HCEC 1CT (cell line): ENCODE measurements at places on chromosomes 1 and 21.

DNA sequence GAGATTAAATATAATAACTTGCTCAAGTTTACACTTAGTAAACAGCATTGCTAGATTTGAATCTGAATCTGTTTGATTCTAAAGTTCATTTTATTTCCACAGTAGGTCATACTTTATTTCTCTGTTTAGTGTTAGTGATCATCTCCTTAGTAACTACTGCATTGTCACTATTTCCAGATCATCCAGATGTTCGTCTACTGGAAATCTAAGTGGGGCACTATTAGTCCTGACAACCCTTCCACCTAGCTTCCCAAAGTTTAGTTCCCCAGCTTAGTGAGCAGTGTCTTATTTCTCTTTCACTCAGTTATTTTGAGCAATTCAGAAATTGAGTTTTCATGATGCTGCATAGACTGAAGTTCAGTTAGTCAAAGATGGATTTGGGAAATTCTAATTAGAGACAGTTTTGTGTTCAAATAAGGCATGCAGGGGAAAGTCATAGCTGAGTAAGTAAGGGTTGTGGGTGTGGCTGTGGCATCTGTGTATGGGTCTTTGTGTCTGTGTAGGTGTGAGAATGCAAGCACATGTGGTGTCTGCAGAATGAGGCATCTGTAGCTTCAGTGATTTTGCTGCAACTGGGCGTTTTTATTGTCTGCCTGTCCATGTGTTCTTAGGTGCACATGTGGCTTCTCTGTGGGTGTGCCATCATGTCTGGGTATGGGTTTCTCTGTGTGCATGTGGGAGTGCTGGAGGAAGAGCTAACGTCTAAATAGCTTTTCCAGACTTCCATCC, 107.3 kb downstream of the NTMT2 start:
- no peak for DNase-seq

GRCh38 chr1:172582889-172583288, 49.9 kb downstream of the SUCO start:
- DNase-seq: no peak

DNA sequence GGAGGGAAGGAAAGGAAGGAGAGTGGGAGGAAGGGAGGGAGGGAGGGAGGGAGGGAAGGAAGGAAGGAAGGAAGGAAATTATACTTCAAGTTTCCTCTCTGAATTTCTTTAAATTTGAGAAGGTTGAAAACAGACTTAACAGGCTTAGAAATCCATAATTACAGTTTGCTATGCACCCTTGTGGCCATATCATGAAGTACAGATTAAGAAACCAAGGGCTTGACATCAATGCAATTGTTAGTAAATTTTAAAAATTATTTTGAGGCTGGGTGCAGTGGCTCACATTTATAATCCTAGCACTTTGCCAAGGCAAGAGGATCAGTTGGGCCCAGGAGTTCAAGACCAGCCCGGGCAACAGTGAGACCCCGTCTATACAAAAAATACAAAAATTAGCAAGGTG, 14.4 kb downstream of the ANP32E start:
- DNase-seq: peak; percentile 27

GRCh38 chr1:52368383-52369172, 2.6 kb upstream of the CC2D1B start:
- DNase-seq: peak; percentile 33

DNA sequence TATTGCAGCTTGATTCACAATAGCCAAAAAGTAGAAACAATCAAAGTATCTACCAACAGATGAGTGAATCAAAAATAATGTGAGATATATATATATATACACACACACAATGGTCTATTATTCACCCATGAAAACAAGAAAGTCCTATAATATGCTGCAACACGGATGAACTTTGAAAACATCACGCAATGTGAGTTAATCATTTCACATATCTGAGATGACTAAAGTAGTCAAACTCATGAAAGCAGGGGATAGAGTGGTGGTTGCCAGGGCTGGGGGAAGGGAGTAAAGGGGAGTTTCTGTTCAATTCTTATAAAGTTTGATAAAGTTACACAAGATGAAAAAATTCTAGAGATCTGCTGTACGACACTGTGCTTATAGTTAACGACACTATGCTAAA, 1234.8 kb downstream of the MRPL39 start:
- DNase-seq: no peak

GRCh38 chr21:37061926-37062592, 10.8 kb downstream of the PIGP start:
- no peak for DNase-seq

DNA sequence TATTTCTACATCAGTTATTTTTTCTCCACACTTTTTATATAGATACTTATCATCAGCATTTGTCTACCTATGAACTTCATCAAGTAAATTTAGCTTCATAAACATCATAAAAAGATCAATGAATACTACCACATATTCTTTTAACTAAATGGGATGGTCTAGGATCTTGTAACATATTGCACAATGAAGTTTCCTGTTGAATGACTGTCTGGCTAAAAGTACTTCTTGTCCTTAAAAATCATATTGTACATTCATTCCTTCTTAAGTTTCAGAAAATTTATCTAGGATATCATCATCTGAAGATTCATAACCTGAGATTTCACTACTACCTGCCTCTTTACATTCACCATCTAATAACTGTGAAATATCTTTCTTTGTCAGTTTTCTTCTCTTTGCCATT, 69.0 kb downstream of the MAGI3 start:
- peak; percentile 56 for DNase-seq

DNA sequence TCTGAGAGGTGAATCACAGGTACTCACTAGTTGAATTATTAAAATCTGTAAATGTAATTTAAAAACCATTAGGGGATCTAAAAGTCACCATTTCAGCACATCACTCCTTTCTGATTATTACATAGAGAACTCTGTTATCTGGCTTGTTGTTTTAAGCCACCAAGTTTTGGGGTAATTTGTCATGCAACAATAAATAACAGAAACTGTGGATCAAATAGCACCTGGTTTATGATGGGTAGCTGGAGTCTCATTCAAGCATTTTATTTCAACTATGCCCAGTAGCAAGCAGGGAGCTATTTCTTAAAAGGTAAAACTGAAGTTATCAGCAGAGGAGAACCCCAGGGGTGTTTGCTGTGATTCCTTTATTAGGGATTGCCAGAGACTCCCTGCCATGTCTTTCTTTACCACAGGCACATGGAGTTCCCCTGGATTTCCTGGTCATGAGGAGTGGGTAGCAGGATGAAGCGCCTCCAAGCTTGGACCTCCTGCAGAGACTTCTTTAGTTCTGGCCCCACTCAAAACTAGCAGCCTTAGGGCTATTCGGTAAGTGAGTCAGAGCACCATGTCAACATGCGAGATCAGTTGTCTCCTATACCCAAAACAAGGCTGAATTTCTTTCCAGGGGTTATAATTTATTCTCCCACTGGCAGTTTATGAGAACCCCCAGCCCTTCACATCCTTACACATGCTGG, 179.2 kb downstream of the GIPC2 start:
- no peak for DNase-seq

DNA sequence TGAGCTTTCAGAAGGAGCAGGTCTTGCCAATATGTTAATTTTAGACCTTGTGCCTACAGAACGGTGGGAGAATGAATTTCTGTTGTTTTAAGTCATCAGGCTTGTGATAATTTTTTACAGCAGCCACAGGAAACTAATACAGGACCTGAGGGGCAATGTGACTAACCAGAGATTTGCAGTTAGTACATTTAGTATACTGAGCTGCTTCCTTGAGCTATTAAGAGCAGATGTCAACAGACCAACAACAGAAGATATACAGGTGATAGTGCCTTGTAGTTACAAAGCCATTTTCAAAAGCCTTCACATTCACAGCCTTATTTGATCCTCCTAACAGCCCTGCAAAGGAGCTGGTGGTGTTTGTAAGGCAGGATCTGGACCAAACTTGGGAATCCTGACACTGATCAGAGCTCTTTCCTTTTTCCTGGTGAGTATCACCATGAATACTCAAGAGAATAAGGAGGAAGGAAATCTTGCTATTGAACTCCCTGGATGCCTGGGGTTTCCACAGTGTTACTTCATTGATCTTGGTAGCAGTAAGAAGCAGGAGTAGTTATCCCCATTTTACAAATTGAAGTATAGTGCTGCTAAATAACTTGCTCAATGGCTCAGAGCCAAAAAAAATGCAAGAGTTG, 4.7 kb upstream of the SLAMF1 start:
- DNase-seq: no peak

GRCh38 chr1:223012938-223013337, 130.1 kb downstream of the TLR5 start:
- DNase-seq: no peak

DNA sequence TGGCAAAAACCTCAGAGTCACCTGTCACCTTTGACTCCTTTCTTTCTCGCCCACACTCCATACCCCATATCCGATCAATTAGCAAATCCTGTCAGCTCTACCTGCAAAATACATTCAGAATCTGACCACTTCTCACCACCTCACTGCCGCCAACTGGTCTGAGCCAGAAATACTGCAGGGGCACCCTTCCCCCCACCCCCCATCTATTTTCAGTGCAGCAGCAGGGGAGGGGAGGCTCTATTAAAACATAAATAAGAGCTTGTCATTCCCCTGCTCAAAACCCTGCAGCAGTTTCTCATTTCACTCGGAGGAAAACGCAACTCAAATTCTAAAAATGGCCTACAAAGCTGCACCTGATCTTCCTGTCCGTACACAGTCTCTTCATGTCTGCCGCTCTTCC, 3.9 kb downstream of the PKLR start:
- no peak for DNase-seq

DNA sequence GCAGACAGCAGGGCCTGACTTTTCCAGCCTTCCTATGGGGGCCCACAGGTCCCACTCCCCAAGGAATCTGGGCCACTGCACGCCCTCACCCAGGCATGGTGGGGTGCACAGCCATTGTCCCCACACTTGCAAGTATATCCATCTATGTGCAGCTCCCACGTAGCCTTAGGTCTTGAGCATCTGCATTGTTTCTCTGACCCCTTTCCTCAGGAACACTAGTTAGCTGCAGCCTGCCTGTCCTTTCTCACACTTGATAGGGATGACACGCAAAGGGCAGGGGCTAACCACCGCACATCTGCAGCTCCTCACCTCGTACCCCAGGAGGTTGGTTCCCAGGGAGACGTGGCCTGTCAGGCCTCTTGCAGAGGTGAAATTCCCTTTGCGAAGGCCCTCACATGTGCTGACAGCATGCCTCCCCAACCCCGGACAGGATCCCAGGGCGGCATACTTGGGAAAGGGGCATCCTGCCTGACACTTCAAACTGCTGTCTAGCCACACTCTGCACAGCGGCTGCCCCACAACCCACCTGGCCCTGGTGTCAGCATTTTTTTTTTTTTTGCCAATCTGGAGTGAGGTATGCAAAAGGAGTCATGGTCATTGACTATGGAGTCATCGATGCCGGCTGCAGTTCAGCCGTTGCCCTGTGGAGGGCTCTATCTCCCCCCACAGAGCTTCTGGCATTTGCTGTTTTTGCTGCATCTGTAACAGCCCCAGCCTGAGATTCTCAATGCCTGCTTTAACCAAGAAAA, 5.0 kb downstream of the JMJD4 start:
- DNase-seq: peak; percentile 57

DNA sequence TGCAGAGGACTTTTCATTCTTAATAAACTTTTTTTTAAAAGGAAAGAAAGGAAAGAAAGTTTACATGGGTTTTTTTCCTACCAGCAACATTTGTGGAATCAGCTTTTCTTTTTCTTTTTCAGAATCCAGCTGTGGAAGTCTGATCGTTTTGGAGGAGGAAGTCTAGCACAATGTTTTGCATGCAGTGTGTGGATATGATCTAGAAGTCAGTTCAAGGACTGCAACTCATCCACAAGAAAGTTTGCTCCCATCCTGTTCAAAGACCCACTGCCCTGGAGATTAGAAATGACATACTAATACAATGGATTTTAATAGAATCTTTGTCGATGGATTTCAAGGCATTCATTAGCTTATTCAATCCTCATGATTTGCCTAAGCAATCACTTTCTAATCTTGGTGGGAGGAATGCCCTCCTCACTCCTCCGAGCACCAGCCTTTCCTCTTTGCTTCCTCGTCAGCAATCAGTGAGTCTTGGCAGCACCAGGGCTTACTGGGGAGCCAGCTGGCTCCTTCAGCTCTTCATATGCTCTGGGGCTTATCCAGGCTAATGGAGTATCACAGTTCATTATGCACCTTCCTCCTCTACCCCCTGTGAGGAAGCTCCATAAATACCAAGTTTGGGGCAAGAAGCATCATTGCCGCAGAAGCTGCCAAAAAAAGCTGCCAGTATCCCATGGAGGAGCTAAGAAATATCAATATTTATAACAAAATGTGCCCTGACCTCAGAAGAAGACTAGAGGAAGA, 392.3 kb upstream of the PKN2 start:
- no peak for DNase-seq

- no peak for DNase-seq
Observed at GRCh38 chr1:32917521-32917920, 16.3 kb upstream of the TMEM54 start.

DNA sequence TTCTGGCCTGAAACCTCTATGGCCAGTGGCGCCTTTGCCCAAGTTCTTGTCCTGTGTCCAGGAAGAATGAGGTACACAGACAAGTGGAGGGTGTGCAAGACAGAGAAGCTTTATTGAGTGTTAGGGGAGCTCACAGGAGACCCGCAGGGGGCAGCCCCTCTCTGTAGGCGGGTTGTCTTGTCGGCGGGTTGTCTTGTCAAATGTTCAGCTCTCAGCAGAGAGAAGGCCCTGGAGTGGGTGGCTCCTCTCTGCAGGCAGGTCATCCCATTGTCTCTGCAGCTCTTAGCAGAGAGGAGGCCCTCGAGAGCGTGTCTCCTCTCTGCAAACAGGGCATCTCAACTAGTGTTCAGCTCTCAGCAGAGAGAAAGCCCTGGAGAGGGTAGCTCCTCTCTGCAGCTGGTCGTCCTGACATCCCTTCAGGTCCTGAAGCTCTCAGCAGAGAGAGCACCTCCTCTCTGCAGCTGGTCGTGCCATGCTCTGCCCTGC, 11.0 kb downstream of the COL6A2 start:
- DNase-seq: no peak

- DNase-seq: no peak
Observed at GRCh38 chr1:113147073-113147625, 74.2 kb downstream of the LRIG2 start.

GRCh38 chr1:226349801-226350518, 41.0 kb upstream of the LIN9 start:
- no peak for DNase-seq

DNA sequence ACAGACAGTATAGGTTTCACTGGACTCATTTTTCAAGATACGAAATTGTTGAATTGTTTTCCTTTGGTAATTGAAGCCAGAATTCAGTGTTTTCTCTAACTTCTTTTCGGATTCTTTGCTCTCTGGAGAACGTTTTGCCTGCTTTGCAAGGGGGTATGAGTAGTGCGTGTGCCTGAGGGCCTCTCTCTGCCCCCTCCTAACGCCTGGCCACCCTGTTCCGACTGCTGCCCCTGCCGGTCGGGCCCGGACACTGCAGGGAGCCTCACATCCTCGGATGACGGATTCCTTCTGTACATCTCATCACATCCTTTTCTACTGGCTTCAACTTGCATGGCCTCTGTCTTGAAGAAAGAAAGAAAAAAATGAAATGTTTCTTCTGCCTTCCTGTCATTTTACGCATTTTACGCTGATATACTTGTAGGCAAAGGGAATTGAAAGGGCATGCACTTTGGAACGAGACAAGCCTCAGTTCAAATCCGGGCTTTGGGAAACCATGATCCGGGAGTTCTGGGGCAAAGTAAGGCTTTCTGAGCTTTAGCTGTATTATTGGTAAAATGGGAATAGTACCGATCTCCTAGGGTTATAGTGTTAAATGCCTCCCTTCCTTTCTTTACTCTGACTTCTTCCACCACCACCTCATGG, 65.1 kb downstream of the DISC1 start:
- DNase-seq: no peak

GRCh38 chr21:46202592-46203202, 18.4 kb upstream of the SPATC1L start:
- no peak for DNase-seq
